ENCODE measurements at places on chromosomes 4 and X. TPM values are rescaled to one million over a fixed set of nuclear protein-coding genes. Genes with fewer than 3 reads are reported as not detected.

The TMPRSS11B gene
- 60.0 TPM for total RNA-seq

The KIAA0232 gene
- 29.9 TPM for total RNA-seq

The SEC24D gene
- total RNA-seq: 33.6 TPM

The TMEM35A gene
- total RNA-seq: 1.1 TPM

The TEX13B gene
- not detected for total RNA-seq

The SLC7A11 gene
- total RNA-seq: 5.9 TPM

The ASB5 gene
- total RNA-seq: 0.15 TPM

The TACR3 gene
- not detected for total RNA-seq

The MAP7D2 gene
- total RNA-seq: 0.38 TPM

DNA sequence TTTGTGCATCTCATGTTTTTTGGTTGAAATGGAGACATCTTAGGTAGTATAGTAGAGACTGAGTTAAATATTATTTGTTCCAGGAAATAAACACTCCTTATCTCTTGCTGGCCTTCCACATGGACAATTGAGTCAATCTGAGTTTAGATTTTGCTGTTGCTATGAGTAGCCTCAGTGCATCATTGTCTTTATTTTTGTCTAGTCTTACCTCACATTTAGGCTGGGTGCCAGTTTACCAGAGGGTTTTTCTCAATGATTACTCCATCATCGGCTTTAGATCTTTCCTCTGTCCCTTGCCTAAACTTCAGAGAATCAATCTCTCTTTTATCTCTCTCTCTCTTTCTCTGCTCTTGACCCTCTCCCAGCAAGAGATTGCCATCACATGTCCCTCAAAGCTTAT, 73.6 kb downstream of the GABRB1 start:
- H3K27ac ChIP-seq: no peak overlapping the region
- H3K36me3 ChIP-seq: no peaks in the 10 kb centered on the region

- H3K27ac ChIP-seq: no peak overlapping the region
- H3K36me3 ChIP-seq: no peaks in the 10 kb centered on the region
- no peak overlapping the region for H3K4me3 ChIP-seq
- no peak for DNase-seq
These were observed 314.3 kb upstream of the FGF13 start for GRCh38 chrX:139025816-139026215.

DNA sequence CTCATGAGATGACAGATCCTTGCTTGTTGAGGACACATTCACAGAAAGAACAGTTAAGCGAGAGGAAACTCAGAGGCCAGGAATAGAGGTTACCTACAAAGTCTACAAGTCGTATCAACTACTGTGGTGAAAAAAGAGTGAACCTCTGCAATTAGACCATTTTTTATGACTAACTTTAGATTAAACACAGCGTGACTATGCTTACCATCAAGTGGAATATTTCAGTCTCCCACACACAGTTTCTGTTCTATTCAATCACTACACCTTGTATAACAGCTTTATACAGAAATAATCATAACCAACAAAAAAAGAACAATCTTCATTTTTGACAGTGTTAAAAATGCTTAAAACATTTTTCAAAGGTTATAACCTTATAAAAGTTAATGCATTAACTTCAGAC, 46.6 kb downstream of the ADAMTS3 start:
- H3K27me3 ChIP-seq: no peaks in the 10 kb centered on the region
- DNase-seq: no peak
- peaks cover 9% of the 10 kb centered on the region for H3K4me1 ChIP-seq

- H3K27ac ChIP-seq: no peak overlapping the region
- H3K36me3 ChIP-seq: no peaks in the 10 kb centered on the region
- DNase-seq: no peak
- no peaks in the 10 kb centered on the region for H3K27me3 ChIP-seq
- no peaks in the 10 kb centered on the region for H3K4me1 ChIP-seq
- no peak overlapping the region for H3K4me3 ChIP-seq
These were observed 30.9 kb downstream of the RNF150 start for GRCh38 chr4:141102367-141102766.

DNA sequence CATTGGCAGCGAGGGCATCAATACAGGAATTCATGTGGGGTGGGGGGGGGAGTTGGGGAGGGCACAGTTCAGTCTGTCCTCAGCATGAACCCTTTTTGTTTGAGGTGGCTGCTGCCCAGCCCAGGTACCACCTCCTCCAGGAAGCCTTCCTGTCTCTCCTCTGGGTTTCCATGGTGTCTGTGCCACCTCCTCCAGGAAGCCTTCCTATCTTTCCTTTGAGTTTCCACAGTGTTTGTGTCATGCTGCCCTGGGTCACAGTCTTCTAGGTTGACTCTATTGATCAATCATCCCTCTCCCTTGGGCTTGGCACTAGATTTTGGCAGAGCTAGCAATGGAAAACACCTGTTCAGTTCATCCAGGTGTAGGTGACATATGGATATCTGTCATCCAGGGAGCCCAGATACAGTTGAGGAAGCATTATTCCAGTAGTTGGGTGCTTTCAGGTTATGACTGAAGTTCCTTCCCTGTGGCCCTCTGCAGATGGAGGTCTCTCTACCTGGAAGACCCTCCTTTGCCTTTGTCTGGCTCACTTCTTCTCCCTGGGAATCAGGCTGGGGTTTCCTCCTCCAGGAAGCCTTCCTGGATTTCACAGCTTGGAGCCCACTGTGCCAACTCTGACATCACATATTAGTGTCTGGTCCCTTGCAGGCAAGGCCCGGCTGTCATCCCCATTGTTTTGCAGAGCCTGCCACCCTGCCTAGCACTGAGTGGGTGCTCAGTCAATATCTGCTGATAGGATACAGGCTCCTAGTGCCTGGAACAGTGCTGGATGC, 96.6 kb downstream of the SORCS2 start:
- no peak overlapping the region for H3K4me3 ChIP-seq
- H3K36me3 ChIP-seq: no peaks in the 10 kb centered on the region
- H3K4me1 ChIP-seq: no peaks in the 10 kb centered on the region
- no peaks in the 10 kb centered on the region for H3K27me3 ChIP-seq
- no peak for DNase-seq

- peak within 1 kb of the TSS; percentile 47 for H3K4me3 ChIP-seq
- H3K27me3 ChIP-seq: no peaks in the 10 kb centered on the region
- peaks cover 9% of the 10 kb centered on the region for H3K4me1 ChIP-seq
- DNase-seq: peak; percentile 12
- H3K36me3 ChIP-seq: no peaks in the 10 kb centered on the region
These were observed at the start of gene ARMCX6 for GRCh38 chrX:101617211-101618191. Gene ARMCX6, minus strand, starts transcription at chrX:101618000. Its CDS starts 1,380 bp downstream, at chrX:101616620.

GRCh38 chr4:70158576-70158975, 4.5 kb downstream of the PRR27 start:
- no peaks in the 10 kb centered on the region for H3K27me3 ChIP-seq
- H3K27ac ChIP-seq: no peak overlapping the region
- H3K36me3 ChIP-seq: no peaks in the 10 kb centered on the region

- peaks cover 62% of the 10 kb centered on the region for H3K4me1 ChIP-seq
- peak overlapping the region; percentile 57 for H3K27ac ChIP-seq
- peaks cover 40% of the 10 kb centered on the region for H3K36me3 ChIP-seq
- no peak overlapping the region for H3K4me3 ChIP-seq
- no peaks in the 10 kb centered on the region for H3K27me3 ChIP-seq
These were observed 3.3 kb upstream of the HAUS3 start for GRCh38 chr4:2245057-2245786.

GRCh38 chr4:182923366-182923765, 6.2 kb upstream of the DCTD start:
- H3K4me1 ChIP-seq: no peaks in the 10 kb centered on the region
- DNase-seq: no peak
- H3K36me3 ChIP-seq: no peaks in the 10 kb centered on the region
- no peaks in the 10 kb centered on the region for H3K27me3 ChIP-seq

- DNase-seq: no peak
- peaks cover 6% of the 10 kb centered on the region for H3K36me3 ChIP-seq
- H3K27ac ChIP-seq: peak overlapping the region; percentile 65
- H3K4me1 ChIP-seq: peaks cover 6% of the 10 kb centered on the region
- H3K27me3 ChIP-seq: no peaks in the 10 kb centered on the region
- peak overlapping the region; percentile 43 for H3K4me3 ChIP-seq
These were observed 102.0 kb downstream of the PTTG2 start for GRCh38 chr4:38062088-38062775.

GRCh38 chrX:73817393-73818199, 254.6 kb downstream of the CHIC1 start:
- H3K27me3 ChIP-seq: no peaks in the 10 kb centered on the region
- H3K4me3 ChIP-seq: no peak overlapping the region
- H3K36me3 ChIP-seq: no peaks in the 10 kb centered on the region
- H3K4me1 ChIP-seq: no peaks in the 10 kb centered on the region

DNA sequence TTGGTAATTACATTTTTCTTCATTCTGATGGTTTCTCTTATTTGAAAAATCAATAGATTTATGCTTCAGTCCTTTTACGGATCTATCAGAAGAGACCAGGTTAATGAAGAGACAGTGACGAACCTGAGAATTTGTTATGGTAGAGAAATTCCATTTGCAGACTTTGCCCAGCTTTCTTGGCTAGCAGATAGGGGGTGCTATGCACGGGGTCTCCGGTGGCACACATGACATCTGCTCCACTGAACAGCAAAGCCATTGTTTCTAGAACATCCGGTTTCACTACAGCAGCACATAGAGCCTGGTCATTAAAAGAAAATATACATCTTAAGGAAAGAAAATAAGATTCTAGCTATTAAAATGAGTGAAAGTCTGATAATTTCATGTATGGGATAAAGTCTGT, 85.1 kb downstream of the ARAP2 start:
- peaks cover 86% of the 10 kb centered on the region for H3K36me3 ChIP-seq
- no peaks in the 10 kb centered on the region for H3K4me1 ChIP-seq
- DNase-seq: no peak
- H3K27me3 ChIP-seq: no peaks in the 10 kb centered on the region
- H3K27ac ChIP-seq: no peak overlapping the region

GRCh38 chr4:10172278-10172921, 55.8 kb upstream of the WDR1 start:
- peaks cover 9% of the 10 kb centered on the region for H3K4me1 ChIP-seq
- H3K27me3 ChIP-seq: no peaks in the 10 kb centered on the region
- no peaks in the 10 kb centered on the region for H3K36me3 ChIP-seq
- DNase-seq: no peak
- H3K4me3 ChIP-seq: no peak overlapping the region

- H3K27me3 ChIP-seq: no peaks in the 10 kb centered on the region
- no peak for DNase-seq
- peak overlapping the region; percentile 80 for H3K27ac ChIP-seq
- H3K36me3 ChIP-seq: no peaks in the 10 kb centered on the region
These were observed 820 bp upstream of the RASL11B start for GRCh38 chr4:52861171-52861823.

DNA sequence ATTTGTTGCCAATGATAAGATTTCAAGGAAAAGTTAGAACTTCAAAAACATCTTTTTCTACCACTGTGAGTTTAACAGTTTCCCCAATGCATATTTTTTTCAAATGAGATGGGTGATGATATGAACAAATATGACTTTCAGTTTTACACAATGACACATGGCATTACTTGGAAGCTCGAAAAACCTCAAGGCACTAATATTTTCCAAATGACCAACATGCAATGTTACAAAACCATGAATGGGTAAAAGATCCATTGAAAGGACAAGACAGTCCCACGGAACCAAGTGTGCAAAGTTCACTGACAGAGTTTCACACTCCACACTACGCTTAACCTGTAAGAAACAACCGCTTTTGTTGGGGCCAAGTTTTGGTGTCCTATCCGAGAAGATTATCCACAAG, 84.5 kb downstream of the CD99L2 start:
- no peak for DNase-seq
- H3K4me3 ChIP-seq: no peak overlapping the region
- no peaks in the 10 kb centered on the region for H3K27me3 ChIP-seq
- H3K4me1 ChIP-seq: no peaks in the 10 kb centered on the region
- H3K36me3 ChIP-seq: no peaks in the 10 kb centered on the region

DNA sequence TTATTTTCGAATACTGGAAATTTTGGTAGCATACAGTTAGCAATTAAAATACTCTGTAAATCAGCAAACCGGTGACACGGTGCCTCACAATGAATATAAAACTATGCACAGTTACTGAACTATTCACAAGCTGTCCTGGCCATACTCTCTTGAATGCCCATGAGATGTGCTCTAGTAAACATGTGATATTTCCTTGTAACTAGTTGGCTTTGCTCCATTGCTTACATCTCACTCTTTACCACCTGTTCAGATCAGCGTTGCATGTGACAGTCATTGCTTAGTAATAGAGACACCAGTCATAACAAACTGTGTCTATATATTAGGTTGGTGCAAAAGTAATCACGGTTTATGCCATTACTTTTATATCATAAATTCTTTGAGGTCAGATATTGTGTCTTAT, 897.9 kb upstream of the FTHL17 start:
- no peaks in the 10 kb centered on the region for H3K4me1 ChIP-seq
- H3K27ac ChIP-seq: no peak overlapping the region
- H3K27me3 ChIP-seq: no peaks in the 10 kb centered on the region
- no peak overlapping the region for H3K4me3 ChIP-seq

DNA sequence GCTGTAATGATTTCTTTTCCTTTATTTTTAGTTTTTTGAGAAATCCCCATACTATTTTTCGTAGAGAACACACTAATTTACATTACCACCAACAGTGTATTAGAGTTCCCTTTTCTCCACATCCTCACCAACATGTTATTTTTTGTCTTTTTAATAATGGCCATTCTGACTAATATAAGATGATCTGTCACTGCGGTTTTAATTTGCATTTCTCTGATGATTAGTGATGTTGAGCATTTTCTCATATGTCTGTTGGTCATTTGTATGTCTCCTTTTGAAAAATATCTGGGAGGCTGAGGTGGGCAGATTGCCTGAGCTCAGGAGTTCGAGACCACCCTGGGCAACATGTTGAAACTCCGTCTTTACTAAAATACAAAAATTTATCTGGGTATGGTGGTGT, 30.2 kb downstream of the SPINK2 start:
- DNase-seq: no peak
- no peaks in the 10 kb centered on the region for H3K36me3 ChIP-seq
- peaks cover 5% of the 10 kb centered on the region for H3K4me1 ChIP-seq
- no peak overlapping the region for H3K4me3 ChIP-seq
- H3K27ac ChIP-seq: no peak overlapping the region

DNA sequence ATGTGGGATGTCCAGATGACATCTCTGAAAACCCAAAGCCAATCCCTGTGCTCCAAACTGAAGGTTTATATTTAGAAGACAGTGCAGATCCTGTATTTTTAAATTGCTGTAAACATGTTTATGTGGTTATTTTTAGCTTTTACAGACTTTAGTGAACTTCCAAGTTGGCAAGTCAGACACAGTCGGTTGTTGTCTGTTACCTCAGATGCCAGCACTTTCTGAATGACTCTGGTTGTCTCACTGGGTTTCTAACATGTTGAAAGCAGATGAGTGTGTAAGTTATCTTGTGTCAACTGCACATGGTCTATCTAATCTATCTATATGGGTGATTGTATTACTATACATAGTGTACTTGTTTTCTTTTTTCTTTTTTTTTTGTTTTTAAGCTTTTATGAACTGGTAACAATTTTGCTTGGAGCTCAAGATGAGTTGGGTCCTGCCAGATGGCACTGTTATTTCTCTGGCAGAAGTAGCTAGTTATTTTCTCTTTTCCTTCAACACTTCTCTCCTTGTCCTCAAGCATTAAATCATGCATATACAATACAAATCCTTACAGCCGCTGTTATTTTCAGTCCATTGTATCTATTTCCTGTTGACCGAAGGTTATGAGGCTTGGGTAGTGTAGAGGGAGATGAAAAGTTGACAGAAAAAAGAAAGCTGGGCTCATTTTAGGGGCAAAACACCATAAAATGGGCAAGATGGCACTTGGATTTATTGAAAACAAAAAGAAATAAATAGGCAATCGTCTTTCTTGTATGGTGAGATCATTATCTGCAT, 66.3 kb downstream of the GAB1 start:
- DNase-seq: no peak
- peak overlapping the region; percentile 10 for H3K27ac ChIP-seq
- no peaks in the 10 kb centered on the region for H3K27me3 ChIP-seq
- H3K4me3 ChIP-seq: no peak overlapping the region
- no peaks in the 10 kb centered on the region for H3K36me3 ChIP-seq
- H3K4me1 ChIP-seq: peaks cover 67% of the 10 kb centered on the region
